RWPE1 (cell line): ENCODE measurements at places on chromosomes 1 and 21.
A peak's percentile ranks its signal among the peaks of the same experiment; 100 is the strongest.

GRCh38 chr1:9910076-9910422, at the start of gene CTNNBIP1:
Gene CTNNBIP1, minus strand, starts transcription at chr1:9910269. Its CDS starts 38,205 bp downstream, at chr1:9872064.
- DNase-seq = no peak

DNA sequence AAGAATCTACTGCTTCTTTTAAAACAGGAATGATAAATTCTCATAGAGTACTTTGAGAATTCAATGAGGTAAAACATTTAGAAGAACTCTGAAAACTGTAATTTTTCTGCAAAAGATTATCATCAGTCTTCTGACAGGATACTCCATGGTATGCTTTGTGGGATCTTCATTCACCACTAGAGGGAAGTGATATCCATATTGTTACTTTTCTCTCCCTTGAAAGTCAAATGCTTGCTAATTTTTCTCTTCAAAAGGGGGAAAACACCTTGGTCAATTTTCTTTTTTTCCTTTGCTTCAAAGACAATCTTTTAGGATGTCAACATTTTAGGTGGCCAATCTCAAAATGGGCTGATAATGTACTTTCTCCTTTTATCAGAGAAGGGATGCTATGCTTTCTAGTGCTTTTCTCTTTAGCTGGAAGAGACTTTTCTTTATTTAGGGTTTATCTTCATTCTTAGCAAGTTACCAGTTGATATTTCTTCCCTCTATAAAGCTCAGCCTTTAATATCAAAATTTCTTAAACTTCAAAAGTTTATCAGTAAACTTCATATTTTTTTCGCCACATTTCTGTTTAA, 95.5 kb downstream of the NEGR1 start:
- peak; percentile 13 for DNase-seq

DNA sequence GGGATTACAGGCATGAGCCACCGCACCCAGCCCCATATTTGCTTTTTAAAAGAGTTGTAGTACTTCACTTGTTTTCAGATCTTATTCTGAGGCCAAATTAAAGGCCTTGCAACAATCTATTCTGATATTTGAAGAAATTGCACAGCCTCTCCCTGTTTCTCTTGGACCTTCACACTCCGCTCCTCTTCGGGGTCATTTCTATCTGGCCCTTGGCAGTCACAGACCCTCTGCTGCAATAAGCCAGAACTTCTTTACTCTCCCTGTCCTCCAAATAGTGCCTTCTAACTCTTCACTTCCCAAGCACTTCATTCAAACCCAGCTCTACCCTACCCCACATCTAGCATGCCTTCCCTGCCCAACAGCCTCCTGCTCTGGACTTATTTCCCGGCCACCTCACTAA, 110.7 kb downstream of the LAMC2 start:
- DNase-seq = no peak

DNA sequence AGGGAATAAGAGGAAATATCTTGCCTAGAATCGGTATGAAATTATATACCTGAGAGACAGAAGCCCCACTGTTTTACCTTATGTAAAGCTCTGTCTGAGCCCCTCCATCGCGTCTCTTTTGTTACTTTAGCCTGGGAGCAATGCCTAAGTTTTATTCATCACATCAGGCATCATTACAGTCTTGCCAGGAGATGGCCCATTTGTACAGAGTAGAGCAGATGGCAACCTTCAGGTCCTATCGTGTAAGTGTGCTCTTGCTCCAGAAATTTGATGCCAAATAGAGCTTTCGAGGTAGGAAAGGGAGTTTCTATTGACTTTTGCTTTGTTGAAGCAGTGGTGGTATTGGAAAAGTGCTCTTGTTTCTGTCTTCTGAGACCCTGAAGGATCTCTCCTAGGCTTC, 24.9 kb downstream of the CFAP126 start:
- no peak for DNase-seq

- DNase-seq = no peak
Observed at GRCh38 chr21:42471716-42472330, 24.2 kb downstream of the RSPH1 start.

DNA sequence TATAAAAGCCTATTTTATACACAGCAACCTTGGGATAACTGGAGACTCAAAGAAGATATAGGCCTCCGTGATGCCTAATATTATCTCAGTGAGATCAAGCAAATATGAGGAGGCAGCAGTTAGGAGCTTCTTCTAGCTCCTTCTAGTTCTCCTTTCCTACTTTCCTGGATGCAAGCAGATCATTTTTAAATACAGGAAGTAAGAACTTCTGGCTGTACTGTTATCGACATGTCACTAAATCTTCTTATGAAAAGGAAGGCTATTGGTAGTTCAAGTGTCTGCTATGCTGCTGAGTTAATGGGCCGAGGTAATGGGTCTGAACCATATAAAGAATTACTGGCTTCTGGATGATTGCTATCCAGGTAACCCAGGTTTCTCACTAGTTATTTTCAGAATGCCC, 15.9 kb downstream of the HSPA13 start:
- no peak for DNase-seq

- no peak for DNase-seq
Observed at GRCh38 chr1:101914473-101915242, 82.1 kb downstream of the OLFM3 start.

GRCh38 chr1:46490406-46490655, 695 bp downstream of the DMBX1 start:
- DNase-seq = no peak

DNA sequence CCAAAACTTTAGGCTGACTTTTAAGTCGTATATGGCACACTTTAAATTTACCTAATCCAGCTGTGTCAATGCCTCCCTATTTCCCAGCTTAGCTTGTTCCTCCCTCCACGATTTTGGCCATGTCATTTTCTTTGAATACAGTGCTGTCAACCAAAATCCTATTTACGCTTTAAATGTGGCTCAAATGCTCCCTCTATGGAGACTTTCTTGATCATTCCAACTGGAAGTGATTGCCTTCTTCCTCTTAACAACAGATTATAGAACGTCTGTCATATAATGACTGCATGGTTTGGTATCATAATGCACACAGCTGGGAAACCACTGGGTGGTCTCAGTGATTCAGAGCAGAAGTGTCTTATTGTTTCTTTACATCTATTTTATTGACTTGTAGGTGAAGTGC, 18.9 kb upstream of the BATF3 start:
- no peak for DNase-seq

DNA sequence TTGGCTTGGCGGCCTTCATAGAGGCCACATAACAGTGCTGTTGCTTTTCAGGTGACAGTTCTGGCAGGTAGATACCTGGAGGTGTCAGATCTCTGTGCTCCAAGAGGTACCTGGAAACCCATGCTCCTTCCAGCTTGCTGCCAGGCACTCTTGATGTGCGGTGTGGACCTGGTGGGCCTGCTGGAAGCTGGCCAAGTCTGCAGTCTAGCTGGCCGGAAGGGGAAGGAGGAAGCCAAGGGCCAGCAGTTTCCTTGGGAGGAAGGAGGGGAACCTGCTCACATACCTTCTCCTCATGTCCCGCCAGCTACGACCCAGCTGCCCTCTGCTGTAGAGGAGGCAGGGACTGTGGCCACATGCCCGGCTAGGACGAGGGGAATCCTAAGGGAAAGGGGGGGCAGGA, 166.4 kb upstream of the AJAP1 start:
- no peak for DNase-seq
